ENCODE measurements at places on chromosomes 11 and 22.
A peak's percentile ranks its signal among the peaks of the same experiment; 100 is the strongest.

DNA sequence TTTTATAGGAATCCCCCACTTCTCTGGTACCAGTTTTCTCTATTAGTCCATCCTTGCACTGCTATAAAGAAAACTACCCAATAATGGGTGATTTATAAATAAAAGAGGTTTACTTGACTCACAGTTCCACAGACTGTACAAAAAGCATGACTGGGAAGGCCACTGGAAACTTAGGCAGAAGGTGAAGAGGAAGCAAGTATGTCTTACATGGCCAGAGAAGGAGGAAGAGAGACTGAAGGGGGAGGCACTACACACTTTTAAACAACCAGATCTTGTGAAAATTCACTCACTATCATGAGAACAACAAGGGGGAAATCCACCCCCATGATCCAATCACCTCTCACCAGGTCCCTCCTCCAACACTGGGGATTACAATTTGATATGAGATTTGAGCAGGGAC, 68.9 kb upstream of the GNAZ start:
- DNase-seq: no peak

- DNase-seq: peak; percentile 94
These were observed 679 bp upstream of the DPP3 start for GRCh38 chr11:66479394-66480116.

DNA sequence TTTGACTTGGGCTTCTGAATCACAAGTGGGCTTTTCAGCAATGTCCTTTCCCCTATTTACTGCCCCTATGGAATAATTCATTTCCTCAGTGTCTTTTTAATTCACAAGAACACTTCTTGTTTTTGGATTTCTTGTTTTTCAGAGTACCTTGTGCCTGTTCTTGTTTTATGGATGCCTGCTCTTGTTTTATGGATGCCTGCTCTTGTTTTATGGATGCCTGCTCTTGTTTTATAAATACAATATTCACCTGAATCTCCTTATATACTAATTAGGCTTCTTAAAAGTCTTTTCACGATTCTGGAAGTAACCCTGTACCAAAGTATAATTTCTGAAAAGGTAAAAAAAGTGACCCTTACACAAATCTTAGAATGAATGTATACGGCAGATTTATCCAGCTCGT, 32.8 kb downstream of the CACNA1I start:
- DNase-seq: no peak

GRCh38 chr22:38353701-38354100, 36.5 kb upstream of the CSNK1E start:
- no peak for DNase-seq

DNA sequence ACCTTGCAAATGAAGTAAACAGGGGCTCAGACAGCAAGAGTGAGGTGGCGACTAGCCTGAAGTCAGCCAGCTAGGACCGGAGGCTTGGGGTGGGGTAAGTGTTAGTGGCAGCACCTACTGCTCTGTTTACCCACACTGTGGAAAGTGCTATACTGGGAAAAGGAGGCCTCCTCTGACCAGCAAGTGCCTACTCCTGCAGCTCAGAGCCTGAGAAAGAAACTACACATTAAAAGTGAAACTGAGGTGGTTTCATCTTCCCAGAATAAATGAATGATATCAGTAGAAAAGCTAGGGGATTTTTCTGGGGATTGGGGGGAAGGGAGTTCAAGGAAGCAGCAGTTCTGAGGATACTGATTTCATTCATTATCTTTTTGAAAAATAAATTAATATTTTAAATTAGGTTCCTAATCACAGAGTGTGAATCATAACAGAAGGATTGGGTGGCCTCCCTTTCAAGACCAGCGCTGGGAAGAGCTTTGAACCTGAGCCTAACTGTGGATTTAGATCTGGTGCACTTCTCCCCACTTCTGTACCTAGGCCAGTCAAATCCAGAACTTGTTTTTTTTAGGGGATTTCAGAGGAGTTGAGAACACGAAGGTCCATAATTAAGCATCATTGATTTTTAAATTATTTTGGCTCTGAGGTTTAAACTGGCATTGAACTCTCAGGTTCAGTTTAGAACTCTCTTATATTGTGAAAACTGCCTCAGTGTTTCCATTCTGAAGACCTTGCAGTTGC, 48.1 kb upstream of the GRAMD1B start:
- no peak for DNase-seq

DNA sequence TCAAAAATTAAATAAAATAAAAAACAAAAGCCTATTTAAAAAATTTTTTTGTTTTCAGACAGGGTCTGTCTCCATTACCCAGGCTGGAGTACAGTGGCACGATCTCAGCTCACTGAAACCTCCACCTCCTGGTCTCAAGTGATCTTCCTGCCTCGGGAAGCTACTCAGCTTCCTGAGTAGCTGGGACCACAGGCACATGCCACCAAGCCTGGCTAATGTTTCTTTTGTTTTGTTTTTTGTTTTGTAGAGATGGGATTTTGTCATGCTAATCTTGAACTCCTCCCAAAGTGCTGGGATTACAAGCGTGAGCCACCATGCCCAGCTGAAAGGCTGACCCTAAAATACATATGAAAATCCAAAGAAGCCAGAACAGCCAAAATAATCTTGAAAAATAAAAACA, 20.4 kb upstream of the L3MBTL2 start:
- DNase-seq: no peak

DNA sequence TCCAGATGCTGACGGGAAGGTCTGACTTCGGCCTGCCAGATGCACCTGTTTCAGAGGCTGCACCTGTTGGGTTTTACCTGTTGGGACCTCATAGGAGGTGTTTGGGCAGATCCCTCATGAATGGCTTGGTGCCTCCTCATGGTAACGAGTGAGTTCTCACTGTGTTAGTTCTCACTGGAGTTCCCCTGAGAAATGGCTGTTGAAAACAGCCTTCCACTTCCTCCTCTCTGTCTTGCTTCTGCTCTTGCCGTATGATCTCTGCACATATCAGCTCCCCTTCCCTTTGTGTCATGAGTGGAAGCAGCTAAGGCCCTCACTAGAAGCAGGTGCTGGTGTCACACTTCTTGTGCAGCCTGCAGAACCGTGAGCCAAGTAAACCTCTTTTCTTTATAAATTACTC, 207.6 kb upstream of the SEZ6L start:
- DNase-seq: no peak

- no peak for DNase-seq
These were observed 2.9 kb upstream of the LRRC10B start for GRCh38 chr11:61505640-61506155.

DNA sequence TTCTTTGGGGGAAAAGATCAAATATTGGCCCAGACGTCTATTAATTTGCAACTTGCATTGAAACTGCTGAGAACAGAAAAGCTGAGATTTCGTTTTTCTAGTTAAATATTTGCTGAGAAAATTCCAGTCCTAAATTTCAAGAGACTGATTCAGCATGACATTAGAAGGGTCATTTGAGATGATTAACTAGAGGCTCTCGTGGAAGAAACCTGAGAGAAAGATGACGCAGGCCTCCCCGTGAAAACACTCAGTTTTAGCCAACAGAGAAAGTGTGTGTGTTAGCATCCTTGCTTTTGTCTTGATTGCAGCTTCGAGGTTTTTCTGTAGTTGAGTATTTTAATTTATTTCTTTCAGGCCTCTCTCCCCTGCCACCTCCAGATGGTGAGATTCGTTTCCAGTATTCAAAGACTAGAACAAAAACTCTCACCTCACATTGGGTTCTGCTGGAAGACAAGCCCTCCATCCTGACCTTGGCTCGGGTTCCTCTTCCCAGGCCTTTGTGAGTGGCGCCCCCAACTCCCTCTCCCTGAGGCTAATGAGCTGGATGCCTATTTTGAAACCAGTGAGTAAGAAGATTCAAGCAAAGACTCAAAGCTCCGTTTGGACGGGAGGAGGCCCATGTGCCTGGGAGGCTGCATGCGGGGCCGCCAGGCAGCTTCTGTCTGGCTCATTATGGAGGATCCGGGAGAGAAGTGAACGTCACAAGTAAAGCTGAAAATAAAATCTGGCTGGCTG, 52.4 kb downstream of the CELSR1 start:
- DNase-seq: no peak

GRCh38 chr11:71279916-71280645, 27.7 kb upstream of the SHANK2 start:
- peak; percentile 74 for DNase-seq

- DNase-seq: peak; percentile 80
These were observed 20.5 kb downstream of the EPS8L2 start for GRCh38 chr11:726278-727220.

DNA sequence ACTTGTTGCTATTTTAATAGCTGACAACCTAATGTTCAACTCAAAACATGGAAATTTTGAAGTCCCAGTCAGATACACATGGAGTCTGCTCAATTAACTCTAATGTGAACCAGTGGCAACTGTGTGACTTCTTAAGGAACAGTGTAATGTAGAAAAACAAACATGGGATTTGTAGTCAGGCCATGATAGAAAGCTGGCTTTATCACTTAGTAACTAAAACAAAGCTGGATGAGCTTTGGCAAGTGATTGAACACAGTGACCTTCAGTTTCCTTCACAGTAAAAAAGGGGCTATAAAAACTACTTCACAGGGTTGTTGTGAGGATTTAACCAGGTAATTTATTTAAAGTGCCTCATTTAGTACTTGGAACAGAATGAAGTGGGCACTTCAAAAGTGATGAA, 62.6 kb downstream of the PRCP start:
- no peak for DNase-seq

- no peak for DNase-seq
These were observed 3.6 kb downstream of the MMP1 start for GRCh38 chr11:102794382-102794781.

DNA sequence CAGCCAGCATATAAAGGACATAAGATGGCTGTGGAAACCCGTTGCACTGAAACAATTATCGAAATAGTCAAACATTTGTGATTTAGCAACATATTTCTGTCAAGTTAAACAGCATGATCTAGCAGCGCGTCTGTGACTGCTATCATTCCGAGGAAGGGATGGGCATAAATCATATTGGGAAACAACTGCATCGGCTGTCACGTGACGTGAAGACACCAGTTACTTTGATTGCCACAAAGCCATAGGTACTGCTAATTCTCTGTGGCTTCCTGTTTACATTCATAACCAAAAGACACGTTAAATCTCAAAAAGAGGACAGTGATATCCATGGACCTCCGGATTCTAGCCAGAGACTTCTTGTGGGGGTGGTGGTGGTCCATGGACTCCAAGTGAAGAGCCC, 87.8 kb downstream of the CACNA1I start:
- DNase-seq: no peak

GRCh38 chr22:43109921-43110443, 568 bp upstream of the BIK start:
- DNase-seq: no peak

GRCh38 chr11:88384669-88385005, 47.1 kb upstream of the CTSC start:
- no peak for DNase-seq

- DNase-seq: peak; percentile 98
These were observed 83.0 kb downstream of the ABTB2 start for GRCh38 chr11:34274712-34275398.

DNA sequence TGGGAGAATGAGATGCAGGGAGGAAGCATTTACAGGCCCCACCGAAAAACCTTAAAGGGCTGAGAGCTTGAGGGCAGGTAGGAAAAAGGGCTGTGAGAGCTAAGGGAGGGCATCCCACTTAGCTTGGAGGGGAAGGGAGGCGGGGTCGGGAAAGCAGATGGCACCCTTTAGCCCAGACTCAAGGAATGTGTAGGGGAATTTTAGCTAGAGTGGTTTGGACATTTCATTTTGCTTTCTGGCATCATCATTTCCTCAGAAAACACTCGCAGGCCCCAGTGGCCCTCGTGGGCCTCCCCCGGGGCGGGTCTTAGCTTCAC, 846 bp upstream of the STIM1 start:
- no peak for DNase-seq

DNA sequence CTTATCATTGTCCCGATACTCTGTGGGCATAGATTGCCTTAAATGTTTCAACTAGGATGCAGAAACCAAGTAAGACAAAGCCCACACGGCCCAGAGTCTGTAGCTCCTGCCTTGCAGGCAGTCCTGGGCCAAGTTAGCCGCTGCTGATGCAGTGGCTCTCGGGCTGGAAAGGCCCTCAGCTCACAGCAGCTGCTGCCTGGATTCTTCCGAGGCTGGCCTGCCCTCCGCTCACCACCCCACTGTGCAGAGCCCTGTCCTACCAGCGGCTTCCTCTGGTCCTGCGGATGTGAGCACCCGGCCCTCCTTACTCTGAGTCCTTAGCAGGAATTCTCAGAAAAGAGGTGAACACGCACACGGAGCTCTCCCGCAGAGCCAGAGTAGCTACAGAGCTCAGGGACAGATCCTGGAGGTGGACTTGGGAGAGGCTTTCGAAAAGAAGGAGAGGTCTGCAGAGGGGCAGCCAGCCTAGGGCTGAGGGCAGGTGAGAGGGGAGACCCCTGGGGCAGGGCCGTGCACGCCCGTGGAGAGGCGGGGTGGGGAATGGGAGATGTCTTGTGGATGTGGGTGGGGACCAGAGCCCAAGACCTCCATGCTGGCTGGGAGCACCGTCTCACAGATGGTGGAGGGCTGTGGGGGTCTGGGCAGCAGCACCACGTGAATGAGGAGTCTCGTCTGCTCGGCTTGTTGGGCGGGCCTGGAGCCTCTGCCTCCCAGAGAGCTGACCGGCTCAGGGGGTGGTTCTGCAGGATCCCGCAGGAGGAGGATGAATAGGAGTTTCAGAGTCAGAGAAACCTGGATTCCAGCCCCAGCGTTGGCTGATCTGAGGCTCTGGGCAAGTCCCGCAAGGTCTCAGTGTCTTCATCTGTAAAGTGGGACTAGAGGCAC, 117.4 kb upstream of the B3GAT1 start:
- DNase-seq: no peak

DNA sequence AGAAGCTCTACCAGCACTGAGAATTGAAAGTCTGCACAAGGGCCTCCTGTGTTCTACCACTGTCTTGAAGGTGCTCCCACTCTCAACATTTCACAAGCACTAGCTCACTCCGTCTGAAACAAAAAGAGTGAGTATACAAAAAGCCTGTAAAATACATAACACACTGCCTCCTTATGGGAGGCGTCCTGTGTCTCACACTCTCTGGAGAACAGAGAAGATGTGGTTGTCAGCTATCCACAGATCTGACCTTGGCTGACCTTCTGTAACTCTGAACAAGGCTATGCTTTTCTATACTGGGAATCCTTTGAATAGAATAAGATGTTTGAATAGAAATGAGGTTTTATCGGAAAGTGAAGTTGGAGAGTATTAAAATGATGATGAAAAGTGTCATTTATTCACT, 171.3 kb upstream of the TMEM45B start:
- no peak for DNase-seq

GRCh38 chr22:23278883-23279675, 98.8 kb downstream of the BCR start:
- no peak for DNase-seq

GRCh38 chr11:123110397-123110796, 48.5 kb upstream of the HSPA8 start:
- DNase-seq: no peak

DNA sequence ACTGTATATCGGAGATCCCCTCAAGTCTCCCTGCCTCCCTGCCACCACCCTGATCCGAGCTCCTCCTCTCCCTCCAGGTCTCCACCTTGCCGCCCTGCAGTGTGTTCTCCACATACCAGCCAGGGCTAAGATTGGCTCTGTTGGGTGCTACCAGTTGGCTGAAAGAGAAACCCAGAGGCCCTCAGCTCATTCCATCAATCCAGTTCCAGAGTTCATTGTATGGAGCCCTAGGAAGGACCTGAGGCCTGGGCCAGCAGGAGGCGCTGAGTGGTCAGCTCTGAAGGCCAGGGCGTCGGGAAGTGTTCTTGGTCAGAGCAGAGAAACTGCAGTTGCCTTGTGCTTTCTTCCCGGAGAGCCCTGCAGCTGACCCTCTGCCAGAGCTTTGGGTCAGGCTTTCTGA, 2.2 kb upstream of the TOP3B start:
- no peak for DNase-seq

GRCh38 chr11:68414496-68415221, 45.9 kb upstream of the PPP6R3 start:
- no peak for DNase-seq
